Cortex of kidney (tissue), 1 donor: ENCODE measurements at places on chromosomes 16 and 17.

DNA sequence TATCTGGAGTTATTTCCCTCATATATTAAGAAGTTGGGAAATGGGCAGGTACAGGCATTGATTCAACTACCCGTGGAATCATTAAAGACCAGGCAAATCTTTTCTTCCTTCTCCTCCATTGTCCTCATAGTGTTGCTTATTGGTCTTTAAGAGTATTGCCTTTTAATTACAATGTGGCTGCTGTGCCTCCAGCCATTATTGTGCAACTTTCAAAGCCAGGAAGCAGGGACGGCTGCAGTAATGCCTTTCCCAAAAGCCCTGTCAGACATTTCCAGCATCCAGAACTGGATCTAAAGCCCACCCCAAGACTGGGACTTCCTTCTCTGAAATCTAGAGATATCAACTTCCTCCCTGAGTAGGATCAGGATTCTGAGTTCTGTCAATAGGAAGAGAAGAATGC, 42.3 kb upstream of the MED9 start:
- DNase-seq = no peak

DNA sequence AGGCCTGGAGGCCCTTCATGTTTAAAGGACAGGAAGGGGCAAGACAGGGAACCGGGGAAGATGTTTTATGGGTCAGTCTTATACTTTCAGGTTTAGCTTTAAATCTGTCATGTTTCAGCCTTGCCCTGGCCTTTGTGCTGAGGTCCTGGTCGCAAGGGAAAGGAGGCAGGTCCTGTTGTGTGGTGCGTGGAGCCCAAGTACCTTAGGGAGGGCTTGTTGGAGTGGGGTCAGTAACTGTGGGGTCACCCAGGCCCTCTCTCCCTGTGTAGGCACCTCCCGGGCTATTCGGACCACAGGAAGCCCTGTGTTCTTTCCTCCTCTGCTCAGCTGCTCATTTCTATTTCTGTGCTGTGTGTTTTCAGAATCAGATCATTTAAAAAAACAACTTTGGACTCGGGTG, 42.7 kb downstream of the MPRIP start:
- DNase-seq = no peak

- DNase-seq = no peak
Measured at GRCh38 chr17:74798239-74798707, 22.1 kb upstream of the NAT9 start.

DNA sequence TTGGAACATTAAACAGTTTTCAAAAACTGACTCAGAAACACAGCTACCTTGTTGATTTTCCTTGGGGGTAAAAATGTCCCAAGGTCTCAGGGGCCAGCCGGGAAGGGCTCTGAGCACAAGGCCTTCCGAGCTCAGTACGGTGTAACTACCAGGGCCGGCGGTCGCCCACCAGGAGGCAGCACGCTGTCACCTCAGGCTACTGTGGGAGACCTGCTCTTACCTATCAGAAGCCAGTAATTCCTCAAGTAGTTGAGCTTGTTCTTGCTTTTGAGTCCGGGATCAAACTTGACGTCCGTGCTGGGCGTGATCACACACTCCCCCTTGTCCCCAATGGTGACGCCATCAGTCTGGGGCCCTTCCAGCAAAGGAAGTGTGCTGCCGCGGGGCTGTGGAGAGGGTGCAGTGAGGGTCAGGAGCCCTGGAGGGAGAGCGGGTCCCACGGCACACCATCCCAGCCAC, 43.4 kb upstream of the ICAM2 start:
- no peak for DNase-seq

- DNase-seq = peak; percentile 30
Measured at GRCh38 chr16:81778861-81779535, at the start of gene PLCG2. PLCG2 (plus strand) TSS chr16:81779291; CDS start chr16:81785990, 6,699 bp downstream.
